ENCODE measurements at places on chromosomes 13 and 19.

DNA sequence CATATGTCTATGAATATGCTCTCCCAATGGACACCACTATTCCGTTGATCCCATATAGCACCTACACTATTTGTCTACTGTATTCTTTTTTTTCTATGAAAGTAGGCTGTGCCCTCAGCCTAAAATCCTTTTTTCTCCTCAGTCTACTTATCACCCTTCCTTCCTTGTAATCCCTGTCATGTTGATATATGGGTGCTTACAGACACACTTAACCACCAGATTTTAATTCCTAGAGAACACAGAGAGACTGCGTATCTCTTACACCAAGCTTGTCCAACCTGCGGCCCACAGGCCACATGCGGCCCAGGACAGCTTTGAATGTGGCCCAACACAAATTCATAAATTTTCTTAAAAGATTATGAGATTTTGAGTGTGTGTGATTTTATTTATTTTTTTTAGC is 101.1 kb downstream of the ZAR1L start:
- DNase-seq = no peak

DNA sequence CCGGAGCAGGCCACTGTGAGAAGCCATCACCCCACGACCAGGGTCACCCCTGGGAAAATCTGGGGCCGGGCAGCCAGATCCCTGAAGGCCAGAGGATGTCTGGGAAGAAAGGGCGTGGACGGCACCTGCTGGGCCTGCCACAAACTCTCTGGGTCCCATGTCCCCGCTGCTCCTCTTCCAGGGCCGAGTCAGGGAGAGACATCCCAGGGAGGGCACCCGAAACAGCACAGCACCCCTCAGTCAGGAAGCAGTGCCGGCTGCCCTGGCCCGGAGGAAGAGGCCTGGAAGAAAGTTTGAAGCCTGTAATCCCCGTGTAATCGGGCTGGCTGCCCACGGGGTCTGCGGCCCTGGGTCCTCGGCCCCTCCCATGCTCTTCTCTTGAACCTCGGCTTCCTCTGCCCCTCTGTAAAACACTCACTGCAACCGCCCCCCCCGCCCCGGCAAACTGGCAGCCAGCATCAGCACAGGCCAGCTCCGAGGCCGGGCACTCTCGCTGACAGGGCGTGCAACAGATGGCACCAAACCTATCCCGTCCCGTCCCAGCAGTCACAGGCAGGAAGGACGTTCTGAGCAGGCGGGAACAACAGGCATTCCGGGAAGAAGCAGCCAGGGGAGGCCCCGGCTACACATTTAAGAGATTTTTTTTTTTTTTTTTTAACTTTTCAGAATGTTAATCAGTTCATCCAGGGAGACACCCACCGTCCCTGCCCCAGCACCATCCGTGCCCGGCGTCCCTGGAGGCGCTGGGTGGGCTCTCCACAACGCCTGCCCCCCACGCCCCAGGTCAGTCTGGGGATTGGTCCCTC is 1.5 kb downstream of the SBNO2 start:
- no peak for DNase-seq

GRCh38 chr19:42250666-42251531 is 4.0 kb downstream of the ERF start:
- DNase-seq = no peak

DNA sequence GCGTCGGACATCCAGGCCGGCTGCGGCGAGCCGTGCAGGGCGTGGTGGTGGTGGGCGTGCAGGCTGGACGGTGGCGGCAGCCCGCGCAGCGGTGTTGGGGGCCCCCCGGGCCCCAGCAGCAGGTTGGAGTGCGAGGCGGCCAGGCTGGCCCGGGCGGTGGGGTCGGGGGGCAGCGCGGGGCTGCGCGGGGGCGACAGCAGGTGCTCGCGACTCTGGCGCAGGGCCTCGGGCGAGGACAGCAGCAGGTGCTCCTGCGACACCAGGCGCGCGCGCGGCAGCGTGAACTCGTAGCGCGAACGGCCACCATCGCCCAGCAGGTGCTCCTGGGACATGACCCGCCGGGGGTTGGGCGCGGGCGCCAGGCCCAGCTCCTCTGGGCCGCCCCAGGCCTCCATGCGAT is 9.8 kb downstream of the SHISA7 start:
- DNase-seq = no peak

GRCh38 chr13:35472323-35472881 is 4.1 kb downstream of the MAB21L1 start:
- peak; percentile 69 for DNase-seq

- DNase-seq = peak; percentile 89
Measured at GRCh38 chr13:35470671-35471661, 5.5 kb downstream of the MAB21L1 start.

GRCh38 chr13:60355056-60355455 is 42.0 kb upstream of the TDRD3 start:
- no peak for DNase-seq

- DNase-seq = no peak
Measured at GRCh38 chr19:14476673-14477401, 1.7 kb upstream of the PTGER1 start.

- DNase-seq = no peak
Measured at GRCh38 chr13:84816567-84817105, 934.4 kb upstream of the SLITRK1 start.

GRCh38 chr19:16026756-16027155 is 49.5 kb upstream of the TPM4 start:
- DNase-seq = no peak

DNA sequence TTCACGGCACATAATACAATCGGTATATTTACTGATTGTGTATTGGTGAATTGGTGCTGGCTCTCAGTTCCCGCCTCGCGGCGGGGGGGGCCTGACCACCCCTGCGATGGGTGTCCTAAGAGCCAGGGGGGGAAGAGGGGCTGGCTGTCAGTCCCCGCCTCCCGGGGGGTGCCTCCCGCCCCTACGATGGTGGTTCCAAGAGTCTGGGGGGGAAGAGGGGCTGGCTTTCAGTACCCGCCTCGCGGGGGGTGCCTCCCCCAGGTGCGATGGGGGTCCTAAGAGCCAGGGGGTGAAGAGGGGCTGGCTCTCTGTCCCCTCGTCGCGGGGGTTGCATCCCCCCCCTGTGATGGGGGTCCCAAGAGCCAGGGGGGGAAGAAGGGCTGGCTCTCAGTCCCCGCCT is 2321.8 kb upstream of the PCDH20 start:
- DNase-seq = no peak

DNA sequence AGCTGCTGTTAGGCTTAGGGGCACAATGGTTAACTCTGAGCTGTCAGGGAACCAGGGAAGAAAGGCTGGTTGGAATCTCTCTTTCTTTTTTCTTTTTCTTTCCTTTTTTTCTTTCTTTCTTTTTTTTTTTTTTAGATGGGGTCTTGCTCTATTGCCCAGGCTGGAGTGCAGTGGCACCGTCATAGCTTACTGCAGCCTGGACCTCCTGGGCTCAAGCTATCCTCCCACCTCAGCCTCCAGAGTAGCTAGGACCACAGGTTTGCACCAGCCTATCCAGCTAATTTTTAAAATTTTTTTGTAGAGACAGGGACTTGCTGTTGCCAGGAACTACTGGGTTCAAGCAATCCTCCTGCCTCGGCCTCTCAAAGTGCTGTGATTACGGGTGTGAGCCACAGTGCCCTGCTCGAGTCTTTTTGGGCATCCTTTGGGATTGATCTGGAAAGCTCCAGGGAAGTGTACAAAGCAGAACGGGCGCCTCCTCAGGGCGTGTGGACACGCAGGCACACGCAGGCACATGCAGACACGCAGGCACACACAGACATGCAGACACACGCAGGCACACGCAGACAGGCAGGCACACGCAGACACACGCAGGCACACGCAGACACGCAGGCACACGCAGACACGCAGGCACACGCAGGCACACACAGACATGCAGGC is 99.2 kb downstream of the GADD45B start:
- DNase-seq = no peak

DNA sequence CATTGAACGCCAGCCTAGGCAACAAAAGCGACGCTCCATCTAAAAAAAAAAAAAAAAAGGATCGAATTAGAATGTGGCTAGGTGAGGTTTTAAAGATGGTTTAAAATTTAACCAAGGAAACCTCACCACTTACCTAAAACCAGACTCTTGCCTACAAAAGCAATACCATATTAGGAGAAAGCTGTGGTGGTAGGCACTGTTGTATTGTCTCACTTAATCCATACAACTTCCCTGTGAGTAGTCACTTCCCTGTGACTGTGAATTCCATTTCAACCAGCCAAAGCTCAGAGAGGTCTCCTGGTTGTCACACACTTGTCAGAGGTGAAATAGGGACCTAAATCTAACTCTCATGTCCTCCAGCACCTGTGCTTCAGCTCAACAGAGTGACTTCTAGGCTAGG is 15.4 kb downstream of the SHISA2 start:
- DNase-seq = no peak

DNA sequence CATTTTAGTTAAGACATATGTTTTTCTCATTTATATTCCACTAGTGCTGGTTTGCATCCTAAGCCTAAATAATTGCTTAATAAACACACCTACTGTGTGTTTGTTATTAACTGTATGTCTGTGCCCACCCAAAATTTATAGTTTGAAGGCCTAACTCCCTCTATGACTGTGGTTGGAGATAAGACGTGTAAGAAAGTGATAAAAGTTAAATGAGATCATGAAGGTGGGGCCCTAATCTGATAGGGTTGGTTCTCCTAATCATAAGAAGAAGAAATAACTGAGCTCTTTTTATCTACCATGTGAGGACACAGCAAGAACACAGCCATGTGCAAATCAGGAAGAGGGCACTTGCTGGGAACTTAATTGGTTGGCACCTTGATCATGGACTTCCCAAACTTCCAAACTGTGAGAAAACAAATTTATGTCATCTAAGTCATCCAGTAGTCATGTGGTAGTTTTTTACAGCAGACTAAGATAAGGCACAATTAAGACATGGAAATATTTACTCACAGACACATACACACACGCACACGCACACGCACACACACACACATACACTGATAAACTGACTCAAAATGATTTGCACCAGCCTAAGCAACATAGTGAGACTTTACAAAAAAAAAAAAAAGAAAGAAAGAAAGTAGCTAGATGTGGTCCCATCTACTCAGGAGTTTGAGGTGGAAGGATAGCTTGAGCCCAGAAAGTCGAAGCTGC is 662.1 kb downstream of the PCDH9 start:
- no peak for DNase-seq

GRCh38 chr13:40662866-40663265 is 3.6 kb downstream of the FOXO1 start:
- DNase-seq = no peak

Measured in left forelimb (tissue), 1 donor.